Left lung (tissue), 14 donors: ENCODE measurements at places on chromosomes 16 and 17.
A peak's percentile ranks its signal among the peaks of the same experiment; 100 is the strongest.

DNA sequence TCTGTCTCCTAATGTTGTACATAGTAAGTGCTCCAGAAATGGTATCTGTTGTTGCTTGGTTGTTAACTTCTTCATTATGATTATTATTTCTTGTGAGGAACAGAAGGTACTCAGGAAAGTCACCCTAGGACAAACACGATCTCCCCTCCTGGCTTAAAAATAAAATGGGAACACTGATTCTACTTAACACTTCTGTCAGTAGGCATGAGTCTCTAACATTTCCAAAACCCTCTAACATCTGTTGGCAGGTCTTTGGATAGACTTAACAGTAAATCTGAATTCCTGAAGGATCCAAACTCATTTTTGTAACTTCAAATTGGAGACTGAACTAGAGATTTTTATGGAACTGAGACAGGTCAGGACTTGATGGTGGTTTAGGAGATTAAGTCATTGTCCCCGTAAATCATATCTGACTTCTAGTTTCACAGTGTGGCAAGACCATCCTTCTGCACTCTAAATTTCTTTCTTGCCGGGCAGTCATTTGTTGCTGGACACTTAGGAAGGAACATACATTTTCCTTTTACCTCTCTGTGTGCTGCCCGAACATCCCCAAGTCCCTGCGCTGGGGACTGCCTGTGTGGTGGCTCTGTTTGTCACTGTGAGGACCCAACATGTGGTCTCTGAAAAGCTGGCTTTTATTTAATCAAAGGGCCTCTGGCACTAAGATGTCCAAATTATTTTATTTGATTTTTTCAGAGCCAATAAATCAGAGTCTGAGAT lies 149.9 kb downstream of the NPIPB5 start:
- DNase-seq = no peak

DNA sequence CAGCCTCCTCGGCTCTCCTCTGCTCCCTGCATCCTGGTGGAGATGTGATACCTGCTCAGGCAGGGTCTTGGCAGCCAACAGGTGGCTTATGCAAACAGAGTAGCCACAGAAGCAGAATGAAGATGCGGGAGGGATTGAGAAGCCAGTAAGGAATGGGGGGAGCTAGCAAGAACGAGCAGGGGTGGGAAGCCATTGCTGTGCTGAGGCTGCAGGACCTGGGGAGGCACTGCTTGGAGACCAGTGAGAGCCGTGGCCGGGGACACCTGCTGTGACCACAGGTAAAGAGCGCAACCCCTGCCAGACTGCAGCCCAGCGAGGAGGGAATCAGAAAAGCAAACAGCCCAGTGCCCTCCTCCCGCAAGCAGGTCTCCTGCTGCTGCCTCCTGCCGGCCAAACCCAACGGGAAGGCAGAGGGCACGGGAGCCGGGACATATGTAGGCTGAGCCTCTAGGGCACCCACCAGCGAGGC lies 14.7 kb downstream of the AIPL1 start:
- no peak for DNase-seq

- no peak for DNase-seq
These were observed 139.4 kb downstream of the CCDC182 start for GRCh38 chr17:57605675-57606105.

- DNase-seq = no peak
These were observed 910 bp downstream of the WBP2 start for GRCh38 chr17:75854101-75854748.

DNA sequence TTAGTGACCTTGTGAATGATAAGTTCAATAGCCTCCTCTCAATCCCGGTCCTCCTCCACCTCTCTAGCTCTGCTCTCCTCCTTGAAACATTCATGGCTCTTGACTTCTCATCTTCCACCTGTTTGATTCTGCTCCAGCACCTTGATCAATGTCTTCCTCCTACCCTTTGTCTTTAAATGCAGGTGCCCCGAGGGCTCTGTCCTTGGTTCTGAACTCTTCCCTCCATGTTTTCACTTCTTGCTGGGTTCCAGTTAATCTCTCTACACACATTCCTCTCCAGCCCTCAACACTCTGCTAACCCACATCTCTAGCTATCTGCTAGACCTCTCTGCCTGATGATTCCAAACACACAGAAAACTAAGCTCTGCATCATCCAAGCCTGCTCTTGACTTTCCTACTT lies 13.4 kb downstream of the CD300E start:
- no peak for DNase-seq

DNA sequence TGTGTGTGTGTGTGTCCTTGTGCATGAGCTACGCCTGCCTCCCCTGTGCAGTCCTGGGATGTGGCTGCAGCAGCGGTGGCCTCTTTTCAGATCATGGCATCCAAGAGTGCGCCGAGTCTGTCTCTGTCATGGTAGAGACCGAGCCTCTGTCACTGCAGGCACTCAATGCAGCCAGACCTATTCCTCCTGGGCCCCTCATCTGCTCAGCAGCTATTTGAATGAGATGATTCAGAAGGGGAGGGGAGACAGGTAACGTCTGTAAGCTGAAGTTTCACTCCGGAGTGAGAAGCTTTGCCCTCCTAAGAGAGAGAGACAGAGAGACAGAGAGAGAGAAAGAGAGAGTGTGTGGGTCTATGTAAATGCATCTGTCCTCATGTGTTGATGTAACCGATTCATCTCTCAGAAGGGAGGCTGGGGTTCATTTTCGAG lies 22.5 kb downstream of the STAT5A start:
- DNase-seq = no peak

DNA sequence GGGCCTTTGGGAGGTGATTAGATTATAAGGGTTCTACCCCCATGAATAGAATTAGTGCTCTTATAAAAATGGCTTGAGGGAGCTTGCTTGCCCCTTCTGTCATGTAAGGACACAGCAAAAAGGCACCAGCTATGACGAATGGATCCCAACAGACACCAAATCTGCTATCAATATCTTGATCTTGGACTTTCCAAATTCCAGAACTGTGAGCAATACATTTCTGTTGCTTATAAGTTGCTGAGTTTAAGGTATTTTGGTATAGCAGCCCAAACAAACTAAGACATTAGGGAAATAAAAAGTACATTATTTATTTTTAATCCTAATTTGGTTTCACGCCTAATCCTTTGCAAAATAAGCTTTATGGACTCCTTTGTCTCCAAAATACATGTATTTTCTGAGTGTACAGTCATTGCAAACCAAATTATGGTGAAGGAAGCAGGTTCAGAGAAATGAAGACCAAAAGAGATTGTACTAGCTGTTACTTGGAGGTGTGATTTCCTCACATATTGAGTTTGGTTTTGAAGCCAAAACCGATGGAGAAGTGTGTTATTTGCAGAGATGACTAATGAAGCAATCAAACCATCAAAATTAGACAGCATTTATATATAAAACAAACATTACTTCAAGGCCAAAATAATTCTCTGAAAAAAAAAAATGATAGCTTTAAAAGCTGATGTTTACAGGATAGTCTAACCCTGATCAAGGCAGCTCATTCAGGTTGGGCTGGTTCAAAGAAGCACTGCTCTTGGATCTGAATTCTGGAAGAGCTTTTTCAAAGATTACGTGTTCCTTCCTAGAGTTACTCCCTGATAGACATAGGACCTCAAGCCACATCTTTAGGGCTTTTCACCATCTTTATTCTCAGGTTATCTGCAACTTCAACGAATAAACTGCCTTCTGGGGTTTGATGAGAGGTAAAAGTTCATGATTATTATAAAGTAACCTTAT lies 71.6 kb downstream of the MYO1D start:
- no peak for DNase-seq

DNA sequence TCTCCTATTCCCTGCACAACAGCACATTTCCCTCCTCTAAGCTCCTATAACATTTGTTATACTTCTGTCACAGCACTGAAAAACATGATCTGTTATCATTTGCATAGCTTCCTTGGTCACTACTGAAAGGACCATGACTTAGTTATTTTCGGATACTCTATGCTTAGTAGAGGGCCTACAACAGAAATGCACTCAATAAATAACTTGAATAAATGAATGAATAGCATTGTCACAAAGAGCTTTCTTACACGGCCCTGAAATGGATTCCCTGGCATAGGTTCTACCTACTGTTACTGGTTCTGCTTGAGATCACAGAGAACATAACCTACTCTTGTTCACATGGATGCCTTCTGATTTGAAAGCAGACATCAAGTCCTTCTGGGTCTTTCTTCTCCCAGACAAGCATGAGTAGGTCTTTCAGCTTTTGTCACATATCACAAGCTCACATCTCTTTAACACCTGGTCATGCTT lies 41.6 kb downstream of the MYO1D start:
- DNase-seq = no peak

DNA sequence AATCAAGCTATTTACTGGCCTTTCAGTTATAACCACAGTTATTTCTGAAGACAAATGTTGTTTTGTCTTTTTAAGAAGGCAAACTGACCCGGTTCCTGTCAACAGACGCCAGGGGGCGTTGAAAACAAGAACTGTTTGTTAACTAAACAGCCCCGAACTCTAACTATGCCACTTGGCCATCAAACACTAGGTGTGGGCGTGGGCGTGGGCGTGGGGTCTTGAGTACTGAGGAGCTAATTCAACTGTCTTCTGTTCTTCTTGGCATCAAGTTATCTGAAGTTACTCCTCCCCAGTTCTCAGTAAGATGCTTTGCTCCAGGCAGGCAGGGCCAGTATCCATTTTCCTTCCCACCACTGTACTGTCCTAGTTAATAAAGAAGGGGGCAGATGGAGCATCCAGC lies 63.3 kb upstream of the MTMR4 start:
- peak; percentile 36 for DNase-seq

- DNase-seq = no peak
These were observed 55.5 kb downstream of the ANKFY1 start for GRCh38 chr17:4208238-4208637.

GRCh38 chr17:49565948-49566491 lies 9.7 kb upstream of the NXPH3 start:
- DNase-seq = peak; percentile 41

DNA sequence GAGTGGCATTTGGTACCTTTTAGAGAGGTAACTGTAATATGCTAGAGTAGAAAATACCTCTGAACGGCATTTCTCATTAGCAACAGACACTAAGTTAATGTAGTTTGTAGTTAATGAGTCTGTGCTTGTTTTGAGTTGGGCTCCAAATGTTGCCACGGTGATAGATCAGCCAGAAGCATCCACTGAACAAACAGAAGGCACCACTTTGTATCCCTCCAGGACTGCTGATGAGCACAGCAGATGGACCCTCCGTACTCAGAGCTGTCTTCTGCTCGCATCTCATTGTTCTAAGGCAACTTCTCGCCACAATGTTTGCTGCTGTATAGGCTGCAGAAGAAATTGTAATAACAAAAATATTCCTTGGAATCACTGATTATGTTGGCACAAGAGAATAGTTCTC lies 56.1 kb downstream of the TNRC6C start:
- DNase-seq = no peak

GRCh38 chr16:85382717-85383118 lies 230.4 kb upstream of the GSE1 start:
- no peak for DNase-seq

DNA sequence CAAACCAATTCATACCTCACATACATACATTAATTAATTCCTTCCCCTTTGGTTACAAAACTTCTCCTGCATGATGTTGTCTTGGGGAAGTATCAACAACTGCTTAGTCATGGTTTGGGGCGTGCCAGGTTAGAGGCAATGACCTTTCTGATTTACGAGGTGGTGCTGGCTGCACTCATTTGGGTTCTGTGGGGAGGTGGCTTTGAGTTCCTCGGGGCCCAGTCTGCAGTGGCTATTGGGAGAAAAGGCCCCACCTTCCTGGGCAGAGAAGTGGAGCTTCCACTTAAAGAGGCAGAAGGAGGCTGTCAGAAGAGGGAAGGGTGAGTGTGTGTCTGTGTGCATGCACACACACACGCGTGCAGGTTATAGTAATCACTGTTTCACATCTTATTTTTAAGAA lies 10.2 kb upstream of the ETV4 start:
- DNase-seq = peak; percentile 20

DNA sequence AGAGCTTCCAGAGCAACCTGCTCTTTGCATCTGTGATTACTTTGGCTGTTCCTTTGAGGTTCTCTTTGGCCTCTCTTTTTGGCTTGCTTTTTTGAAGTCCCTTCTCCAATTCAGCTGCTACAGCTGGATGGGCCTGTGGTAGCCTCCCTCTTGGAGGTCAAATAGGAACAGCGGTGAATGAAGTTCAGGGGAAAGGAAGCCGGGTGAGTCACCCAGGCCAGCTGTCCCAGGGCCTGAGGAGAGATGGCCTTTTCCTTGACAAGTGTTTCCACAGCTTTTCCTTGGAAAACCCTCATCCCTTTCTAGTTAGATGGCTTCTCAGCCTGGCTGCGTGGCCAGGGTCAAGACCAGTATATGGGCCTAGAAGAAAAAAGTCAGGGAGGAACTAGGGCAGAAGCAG lies 103.1 kb downstream of the STX8 start:
- no peak for DNase-seq
